ENCODE measurements at places on chromosomes 6 and 20.

DNA sequence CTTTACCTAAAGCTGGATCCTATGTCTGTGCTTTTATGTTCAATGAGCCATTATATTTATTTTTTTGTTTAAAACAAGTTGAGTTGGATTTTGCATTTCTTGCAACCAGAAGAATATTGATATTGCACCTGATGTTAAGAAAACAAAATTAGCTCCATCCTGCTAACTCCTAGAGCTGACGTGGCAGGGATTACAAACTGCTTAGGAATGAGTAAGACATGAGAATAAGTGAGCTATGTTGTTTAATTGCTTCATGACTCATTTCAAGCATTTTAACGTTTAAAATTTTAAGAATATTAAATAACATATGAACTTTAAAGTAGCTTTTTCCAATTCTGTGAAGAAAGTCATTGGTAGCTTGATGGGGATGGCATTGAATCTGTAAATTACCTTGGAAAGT lies 663.5 kb downstream of the EPM2A start:
- no peak for DNase-seq

DNA sequence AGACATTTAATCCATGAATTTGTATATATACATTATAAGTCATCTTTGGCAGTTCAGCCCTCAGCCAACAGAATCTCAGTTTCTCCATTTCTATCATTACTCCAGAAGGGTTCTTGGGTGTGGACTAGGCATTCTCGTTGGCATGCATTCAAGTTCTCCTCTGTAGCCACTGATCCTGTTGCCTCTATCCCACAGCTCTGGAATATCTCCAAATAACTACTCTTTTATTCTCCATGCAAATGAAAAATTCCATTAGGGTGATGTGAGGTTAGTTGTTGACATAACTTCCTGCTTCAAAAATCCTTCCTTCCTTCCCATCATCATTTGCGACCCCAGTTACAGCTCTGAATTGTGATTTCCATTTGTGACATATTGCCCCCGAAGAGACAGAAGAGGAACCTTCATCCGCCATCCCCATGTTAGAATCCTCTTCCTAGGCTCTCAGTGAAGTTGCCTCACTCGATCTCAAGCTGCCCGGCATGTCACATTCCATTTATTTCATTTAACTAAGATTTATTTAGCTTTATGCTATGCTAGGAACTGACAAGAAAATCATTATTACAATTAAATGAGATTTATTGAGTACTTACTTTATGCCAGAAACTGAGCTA lies 93.7 kb upstream of the EDN1 start:
- no peak for DNase-seq

DNA sequence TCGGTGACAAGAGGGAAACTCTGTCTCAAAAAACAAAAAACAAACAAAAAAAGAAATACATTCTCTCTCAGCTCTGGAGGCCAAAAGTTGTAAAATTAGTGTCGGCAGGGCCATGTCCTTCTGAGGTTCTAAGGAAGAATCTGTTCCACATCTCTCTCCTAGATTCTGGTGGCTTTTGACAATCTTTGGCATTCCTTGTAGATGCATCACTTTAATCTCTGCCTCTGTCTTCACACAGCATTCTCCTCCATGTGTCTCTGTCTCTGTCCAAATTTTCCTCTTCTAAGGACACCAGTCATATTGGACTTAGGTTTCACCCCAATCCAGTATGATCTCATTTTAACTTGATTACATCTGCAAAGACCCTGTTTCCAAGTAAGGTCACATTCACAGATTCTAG lies 9.1 kb downstream of the PPP2R5D start:
- DNase-seq: no peak

GRCh38 chr20:63942969-63943807 lies 13.0 kb downstream of the UCKL1 start:
- DNase-seq: no peak

GRCh38 chr6:19268718-19269117 lies 568.5 kb upstream of the ID4 start:
- DNase-seq: no peak

DNA sequence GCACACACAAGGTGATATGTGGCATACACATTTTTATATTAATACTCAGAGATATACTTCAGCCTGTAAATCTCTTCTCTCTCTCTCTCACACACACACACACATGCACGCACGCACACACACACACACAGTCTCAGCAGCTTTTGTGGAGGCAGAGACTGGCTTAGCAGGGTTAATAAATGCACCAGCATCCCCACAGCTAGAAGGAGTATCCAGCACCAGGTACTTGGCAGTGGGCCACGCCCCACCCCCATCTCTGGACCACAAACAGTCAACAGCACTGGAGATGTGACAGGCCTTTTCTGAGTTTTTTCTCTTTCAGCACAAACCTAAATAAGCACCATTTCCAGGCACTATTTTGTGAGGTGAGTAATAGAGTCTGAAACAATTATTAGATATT lies 47.3 kb upstream of the LRFN2 start:
- peak; percentile 94 for DNase-seq

DNA sequence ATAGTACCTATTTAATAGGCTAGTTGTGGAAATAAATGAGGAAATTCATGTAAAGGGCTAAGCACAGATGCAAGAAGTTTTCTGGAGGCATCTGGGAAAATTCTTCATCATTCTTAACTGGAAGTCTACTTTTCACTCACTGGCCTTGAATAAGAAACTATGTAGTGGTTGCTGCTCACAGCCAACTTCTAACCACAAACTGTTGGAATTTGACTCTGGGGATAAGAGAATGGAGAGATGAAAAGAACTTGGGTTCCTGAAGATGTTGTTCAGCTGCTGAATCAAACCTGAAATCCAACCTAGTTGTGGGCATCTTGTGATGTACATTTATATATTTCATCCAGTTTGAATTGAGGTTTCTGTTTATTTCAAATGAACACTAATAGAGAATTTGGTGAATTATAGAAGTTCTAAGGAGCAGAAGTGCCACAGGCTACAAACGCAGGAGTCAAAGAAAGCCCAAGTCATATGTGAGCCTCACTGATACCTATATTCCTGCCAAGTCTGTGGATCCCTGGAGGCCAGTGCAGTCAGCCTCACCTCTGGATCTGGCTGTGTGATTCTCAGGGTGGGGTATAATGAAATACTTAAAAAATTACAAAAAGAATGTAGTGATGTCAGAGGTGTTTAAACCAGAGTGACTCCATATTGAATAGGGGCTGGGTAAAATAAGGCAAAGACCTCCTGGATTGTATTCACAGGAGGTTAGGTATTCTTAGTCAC lies 18.7 kb upstream of the MEI4 start:
- no peak for DNase-seq

DNA sequence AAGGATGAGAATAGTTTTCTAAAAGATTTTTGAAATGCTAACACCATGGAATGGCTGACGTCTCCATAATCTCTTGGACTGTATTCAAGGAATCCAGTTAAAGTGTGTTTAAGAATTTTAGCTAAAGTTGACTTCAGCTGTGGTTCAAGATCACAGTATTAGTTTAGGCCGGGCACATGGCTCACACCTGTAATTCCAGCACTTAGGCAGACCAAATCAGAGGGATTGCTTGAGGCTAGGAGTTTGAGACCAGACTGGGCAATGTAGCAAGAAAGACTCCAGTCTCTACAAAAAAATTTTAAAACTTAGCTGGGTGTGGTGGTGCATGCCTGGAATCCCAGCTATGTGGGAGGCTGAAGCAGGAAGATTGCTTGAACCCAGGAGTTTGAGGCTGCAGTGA lies 68.2 kb downstream of the RFPL4B start:
- DNase-seq: no peak

- DNase-seq: no peak
These were observed 15.1 kb upstream of the CCR6 start for GRCh38 chr6:167107787-167108186.

- DNase-seq: no peak
These were observed 41.1 kb downstream of the HS3ST5 start for GRCh38 chr6:114301596-114302219.

DNA sequence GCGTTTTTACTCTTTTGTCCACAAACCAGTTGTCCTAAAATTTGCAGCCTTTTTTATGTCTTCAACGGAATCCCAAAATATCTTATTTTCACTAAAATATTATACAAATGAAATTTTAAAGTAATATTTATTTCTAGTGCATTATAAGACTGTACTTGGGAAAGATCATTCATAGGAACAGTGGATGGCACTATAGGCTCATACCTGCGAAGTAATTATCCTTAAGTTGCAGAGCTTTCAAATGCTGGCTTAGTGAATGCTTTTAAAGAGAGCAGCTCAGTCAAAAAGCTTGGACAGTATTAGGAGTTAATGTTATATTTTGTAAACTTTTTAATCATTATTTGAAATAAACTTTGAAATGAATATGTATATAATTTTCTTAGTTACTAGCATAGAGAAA lies 254.9 kb downstream of the CDKAL1 start:
- peak; percentile 15 for DNase-seq

- DNase-seq: peak; percentile 23
These were observed 31.4 kb downstream of the SLC35F1 start for GRCh38 chr6:117938311-117938995.

DNA sequence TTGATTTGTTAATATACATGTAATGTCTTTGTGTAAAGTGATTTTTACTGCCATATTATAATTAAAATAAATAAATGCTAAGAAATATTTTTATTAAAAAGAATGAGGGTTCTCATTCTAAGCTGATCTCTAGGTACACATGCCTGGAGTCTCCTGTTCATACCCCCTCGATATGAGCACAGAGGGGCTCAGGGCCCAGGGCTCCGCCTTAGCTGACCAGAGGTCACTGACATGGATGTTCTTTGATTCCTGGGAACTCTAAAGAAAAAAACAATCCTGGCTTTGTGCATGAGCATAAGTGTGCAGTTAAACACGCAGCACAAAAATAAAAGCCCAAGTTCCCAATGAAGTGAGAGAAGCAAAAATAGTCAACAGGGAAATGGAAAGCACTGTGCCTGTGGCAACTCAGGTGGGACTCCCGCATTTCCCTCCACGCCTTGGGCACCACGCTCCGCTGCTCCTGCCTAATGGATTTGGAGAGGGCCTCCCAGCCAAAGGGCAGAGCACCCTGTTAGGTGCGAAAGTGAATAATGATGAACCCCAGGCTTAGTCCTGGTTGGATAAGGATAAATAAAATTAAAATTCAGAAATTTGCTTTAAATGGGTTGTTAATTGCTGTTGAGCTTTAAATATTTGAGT lies 33.3 kb upstream of the QKI start:
- DNase-seq: no peak

- DNase-seq: peak; percentile 32
These were observed 161.1 kb downstream of the SYCP2 start for GRCh38 chr20:59772373-59772705.

DNA sequence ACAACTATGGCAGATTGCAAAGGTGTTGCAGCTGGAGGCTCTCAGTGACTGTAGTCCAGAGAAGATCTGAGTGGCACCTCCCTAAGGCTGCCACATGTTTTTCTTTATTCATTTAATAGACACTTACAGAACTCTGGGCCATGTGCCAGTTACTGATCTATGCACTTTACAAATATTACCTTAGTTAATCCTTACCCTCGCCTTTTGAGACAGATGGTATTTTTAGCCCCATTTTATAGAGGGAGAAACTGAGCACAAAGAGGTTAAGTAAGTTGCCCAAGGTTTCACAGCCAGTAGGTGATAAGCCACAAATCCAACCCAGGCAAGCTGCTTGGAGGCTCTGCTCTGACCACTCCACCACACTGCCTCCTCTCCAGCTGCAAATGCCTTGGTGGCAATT lies 6.5 kb upstream of the SCRT2 start:
- DNase-seq: no peak

Data from DMS79 treated with DMSO at 0.1 percent for 48 hours (cell line).